ENCODE measurements at places on chromosomes 7 and 10.

DNA sequence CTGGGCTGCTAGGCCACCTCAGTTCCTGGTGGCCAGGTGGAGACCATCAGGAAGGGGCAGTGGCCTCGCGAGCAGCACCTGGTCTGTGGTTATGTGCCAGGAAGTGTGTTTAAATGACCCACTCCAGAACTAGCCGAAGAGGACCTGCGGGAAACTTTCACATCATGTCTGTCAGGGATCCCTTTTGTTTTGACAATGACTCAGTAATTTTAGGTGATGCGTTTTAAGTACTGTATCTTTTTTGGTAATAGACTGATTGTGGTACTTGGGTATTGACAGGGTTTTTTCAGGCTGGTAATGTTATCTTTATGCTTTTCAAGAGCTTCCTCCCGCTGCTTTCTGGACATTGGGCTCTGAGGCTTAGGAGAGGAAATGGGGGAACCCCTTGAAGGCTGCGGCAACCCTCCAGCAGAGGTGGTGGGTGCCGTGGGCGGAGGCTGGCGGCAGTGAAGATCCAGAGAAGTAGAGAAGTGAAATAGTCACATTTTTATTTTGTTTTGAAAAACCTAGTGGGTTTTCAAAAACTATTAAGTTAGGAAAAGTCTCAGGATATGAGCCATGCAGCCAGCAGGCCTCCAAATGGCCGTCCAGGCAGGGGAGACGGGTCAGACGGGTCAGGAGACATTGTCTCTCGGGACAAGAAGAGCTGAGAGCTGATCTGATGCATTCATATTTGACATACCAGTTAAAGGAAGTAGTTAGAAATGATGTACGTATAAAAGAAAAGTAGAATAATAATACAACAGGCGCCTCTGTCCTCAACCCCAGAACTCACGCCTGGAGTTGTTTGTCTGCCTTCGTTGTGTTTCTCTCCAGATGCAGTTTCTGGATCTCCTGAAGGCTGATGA lies 27.7 kb downstream of the PPP2R2D start:
- peak; percentile 32 for DNase-seq

DNA sequence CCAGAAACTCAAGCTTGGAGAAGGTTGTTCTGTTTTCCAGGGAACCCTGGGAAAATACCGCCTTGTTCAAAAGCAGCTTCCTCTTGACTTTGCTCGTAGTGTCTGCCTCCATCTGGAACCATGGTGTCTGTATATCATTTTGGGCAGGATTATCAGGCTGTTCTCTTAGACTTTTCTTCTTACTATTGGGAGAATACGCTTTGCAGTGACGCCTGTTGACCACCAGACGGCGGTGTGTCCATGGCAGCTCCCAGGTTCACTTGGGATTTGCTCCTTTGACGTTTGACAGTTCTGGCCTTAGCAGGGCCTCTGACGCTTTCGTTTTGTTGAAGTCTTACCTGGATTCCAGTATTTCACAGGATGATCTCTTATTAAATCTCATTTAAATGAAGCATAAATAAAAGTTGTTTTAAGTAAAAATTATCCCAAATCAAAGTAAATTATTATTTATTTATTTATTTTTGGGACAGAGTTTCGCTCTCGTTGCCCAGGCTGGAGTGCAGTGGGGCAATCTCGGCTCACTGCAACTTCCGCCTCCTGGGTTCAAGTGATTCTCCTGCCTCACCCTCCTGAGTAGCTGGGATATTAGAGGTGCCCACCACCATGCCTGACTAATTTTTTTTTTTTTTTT lies 41.8 kb upstream of the GJD4 start:
- DNase-seq, result peak; percentile 77

GRCh38 chr10:92573091-92573797 lies 649 bp downstream of the IDE start:
- DNase-seq, result peak; percentile 60

- peak; percentile 73 for DNase-seq
Observed at GRCh38 chr10:59536167-59537014, 173.3 kb downstream of the SLC16A9 start.

DNA sequence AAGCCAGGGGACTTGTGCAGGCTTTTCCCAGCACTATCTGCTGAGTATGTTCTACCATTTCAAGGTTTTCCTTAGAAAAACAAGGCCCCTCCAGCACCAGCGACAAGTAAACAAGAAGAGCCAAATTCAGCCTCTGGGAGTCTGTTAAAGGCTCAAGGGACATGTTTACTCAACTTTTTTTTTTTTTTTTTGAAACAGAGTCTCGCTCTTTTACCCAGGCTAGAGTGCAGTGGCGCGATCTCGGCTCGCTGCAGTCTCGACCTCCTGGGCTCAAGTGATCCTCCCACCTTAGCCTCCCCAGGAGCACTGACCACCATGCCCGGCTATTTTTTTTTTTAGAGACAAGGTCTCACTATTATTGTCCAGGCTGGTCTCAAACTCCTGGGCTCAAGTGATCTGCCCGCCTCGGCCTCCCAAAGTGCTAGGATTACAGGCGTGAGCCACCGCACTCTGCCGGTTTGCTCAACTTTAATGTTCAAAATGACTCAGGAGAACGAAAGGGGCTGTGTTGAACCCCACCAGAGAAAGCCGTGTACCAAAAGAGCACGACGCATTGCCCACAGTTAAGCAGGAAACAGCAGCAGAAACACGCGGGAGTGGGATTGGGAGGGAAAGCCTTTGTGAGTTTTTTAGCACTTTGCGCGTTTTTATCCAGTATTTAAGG lies 772 bp downstream of the PRDX3 start:
- DNase-seq, result no peak

GRCh38 chr10:107031931-107032699 lies 132.4 kb downstream of the SORCS1 start:
- no peak for DNase-seq

GRCh38 chr7:79410345-79410744 lies 43.1 kb downstream of the MAGI2 start:
- DNase-seq, result peak; percentile 68

GRCh38 chr7:105935250-105935649 lies 27.8 kb upstream of the CDHR3 start:
- no peak for DNase-seq

DNA sequence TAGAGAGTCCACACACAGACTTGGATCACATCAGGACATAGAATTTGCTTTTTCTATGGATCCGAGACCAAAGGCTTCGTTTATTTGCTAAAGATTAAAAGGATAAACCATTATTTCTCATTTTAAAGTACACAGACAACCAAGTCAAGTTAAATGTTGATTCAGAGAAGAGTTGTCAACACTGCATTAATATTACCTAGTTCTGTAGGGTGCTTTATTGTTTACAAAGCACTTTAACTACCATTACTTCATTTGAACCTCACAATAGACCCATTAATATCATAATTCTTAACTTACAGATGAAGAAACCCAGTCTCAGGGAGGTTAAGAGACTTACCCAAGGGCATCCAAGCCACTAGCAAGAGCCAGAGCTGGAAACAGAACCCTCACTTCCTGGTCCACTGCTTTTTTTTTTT lies 43.2 kb upstream of the GSAP start:
- no peak for DNase-seq

- no peak for DNase-seq
Observed at GRCh38 chr7:137209151-137209817, 134.2 kb downstream of the PTN start.

GRCh38 chr10:89275383-89275782 lies 23.8 kb upstream of the LIPA start:
- no peak for DNase-seq

DNA sequence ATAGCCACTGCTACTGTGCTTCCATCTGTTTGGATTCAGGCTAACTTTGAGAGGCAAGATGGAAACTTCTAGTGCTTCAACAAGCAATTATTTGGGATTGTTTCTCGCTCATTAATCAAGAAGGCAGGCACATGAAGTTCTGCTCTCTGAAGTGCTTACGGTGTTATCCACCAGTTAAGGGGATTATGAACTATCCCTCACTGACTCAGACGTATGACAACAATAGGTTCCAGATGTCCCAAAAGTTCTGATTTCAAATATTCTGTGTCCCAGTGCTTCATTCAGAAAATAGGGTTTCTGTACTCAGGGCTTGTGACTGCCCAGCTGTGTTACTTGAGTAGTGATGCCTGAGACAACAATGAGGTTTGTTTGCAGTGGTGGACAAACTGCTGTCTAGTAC lies 81.0 kb downstream of the HACD1 start:
- no peak for DNase-seq

DNA sequence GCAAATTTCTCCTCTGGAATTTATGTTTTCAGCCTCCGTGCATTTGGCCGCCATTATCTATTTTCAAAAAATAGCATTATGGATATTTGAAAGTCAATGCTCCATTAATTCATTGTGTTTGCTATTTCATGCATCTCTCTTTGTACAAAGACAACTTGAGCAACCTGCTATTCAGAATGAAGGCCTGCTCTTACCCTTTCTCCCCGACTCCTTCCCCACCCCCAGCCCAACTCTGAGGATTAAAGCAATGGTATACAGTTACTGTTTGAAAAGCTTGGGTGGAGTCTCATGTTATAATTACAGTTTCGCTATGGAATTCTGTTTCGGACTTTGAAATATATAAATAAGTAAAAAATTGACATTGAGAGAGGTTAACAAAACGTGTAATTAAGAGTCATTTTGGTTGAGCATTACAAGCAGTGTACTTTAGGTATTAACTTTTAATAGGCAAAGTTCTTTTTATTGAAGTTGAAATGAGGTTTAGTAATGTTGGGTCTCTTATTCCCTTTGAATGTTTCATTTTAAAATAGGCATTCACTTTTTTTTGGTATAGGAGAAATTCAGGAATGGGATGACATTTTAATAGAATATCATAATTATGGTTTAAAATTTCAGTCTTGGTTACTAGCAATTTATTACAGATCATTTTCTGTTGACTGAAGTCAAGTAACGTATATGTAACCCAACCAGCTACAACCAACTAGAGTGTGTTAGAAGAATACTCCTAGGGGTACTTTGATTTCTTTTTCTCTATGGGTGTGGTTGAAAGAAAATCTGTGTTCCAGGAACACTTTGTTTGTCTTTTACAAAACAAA lies 93.1 kb downstream of the ARID5B start:
- no peak for DNase-seq

GRCh38 chr7:96426027-96426426 lies 104.1 kb upstream of the SLC25A13 start:
- DNase-seq, result peak; percentile 25

- no peak for DNase-seq
Observed at GRCh38 chr7:34831436-34831835, 173.4 kb downstream of the NPSR1 start.

GRCh38 chr7:138449580-138449979 lies 10.5 kb upstream of the TRIM24 start:
- no peak for DNase-seq

- no peak for DNase-seq
Observed at GRCh38 chr10:79250259-79250658, 97.0 kb upstream of the PPIF start.

DNA sequence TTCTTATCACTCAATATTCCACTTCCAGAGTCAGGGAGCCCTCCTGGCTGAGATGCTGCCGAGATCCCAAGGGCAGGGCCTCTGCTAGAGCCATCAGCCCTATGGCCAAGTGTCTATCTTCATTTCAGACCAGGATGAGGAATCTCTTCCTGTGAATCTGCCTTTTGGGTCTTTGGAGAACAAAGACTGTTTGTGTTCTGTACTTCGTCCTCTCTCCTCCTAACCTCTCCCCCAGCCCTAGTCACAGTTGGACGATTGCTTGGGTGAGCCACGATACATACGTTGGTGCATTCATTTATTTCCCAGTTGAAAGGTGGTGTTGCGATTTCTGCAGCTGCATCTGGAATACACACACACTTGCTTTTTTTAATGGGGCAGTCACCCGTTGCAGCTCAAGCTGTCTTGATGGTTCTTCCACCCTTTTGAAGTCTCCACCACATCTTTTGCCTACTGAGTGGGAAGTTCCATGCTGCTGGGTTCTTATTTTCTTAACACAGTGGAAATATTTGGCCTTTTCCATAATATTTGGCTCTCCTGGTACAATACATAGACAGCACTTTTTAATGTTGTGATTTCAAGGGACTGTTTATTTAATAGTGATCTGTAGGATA lies 26.7 kb downstream of the SH3PXD2A start:
- no peak for DNase-seq

DNA sequence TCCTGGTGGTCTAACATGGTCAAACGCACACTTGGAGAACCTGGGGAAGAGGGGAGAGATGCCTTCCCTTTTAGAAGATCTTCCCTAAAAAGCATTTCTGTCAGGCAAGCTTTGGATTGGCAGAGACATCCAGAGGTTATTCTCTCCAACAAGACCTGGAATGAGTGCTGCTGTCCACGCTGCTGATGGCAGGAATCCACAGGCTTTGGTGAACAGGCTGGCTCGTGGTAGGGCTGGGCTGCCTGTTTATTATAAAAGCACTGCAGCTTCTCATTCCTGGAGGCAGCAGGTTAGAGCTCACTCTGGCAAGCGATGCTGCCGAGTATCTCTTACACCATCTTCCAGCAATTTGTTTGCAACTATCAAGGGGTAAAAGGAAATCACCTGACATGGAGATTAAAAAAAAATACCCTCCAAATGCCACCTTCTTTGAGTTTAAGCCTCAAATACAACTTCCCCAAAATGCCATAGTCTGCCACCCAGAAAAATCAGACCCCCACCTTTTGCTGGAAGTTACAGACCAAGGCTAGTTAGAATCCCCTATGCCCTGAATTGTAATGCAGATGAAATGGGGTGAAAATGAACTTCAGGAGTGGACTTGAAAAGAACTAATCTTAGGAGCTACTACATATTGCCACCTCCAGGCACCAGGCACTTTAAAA lies 152.1 kb upstream of the KMT2E start:
- no peak for DNase-seq

DNA sequence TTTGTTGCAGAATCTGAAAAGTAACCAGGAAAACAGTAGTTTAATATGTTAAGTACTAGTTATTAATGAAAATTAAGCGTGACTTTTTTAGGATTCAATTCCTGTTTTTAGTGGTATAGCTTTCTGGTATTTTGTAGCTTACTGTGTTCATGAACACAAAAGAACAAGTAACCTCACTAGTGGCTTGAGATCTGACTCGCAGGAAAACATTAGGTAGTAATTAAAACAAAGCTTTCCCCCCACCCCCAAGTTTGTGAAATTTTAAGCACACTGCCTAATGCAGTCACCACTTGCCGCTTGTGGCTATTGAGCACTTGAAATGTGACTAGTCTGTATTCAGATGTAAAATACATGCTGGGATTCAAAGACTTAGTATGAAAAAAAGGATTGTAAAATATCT lies 102.5 kb upstream of the RPA3 start:
- DNase-seq, result peak; percentile 22

DNA sequence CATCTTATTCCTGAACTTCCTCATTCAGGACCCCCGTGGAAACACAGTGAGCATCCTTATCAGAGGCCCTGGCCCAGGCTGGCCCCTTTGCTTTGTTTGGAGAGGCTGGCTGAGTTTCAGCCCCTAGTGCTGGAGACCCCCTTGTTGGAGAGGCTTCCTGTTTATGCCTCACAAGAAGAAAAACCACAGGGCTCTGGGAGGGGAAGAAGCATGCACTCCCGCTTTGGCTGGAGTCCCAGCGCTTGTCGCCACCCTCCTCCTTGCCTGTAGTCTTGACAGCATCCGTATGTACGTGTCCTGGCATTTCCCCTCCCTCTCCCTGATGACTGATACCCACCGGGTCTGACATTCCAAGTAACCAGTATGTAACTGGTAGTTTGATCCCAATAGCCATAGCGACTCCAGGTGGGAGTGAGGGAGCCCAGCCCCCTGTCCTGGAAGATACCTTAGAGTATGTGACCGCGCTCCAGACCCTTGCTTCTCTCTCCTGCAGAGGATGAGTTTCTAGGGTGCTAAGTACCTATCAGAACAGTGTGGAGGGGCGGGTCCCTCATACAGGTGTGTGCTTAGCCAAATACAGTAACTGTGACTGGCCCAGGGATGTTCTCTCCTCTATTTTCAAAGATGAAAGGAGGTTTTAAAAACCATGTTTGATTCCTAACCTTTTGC lies 6.9 kb upstream of the ATP6V0E2 start:
- no peak for DNase-seq

All from kidney tubule cell (primary cell).